ENCODE measurements at places on chromosomes 1 and 21.

GRCh38 chr21:32403201-32403777 is 9.2 kb upstream of the EVA1C start:
- DNase-seq = no peak

GRCh38 chr1:74005533-74005932 is 192.4 kb downstream of the LRRIQ3 start:
- DNase-seq = no peak

DNA sequence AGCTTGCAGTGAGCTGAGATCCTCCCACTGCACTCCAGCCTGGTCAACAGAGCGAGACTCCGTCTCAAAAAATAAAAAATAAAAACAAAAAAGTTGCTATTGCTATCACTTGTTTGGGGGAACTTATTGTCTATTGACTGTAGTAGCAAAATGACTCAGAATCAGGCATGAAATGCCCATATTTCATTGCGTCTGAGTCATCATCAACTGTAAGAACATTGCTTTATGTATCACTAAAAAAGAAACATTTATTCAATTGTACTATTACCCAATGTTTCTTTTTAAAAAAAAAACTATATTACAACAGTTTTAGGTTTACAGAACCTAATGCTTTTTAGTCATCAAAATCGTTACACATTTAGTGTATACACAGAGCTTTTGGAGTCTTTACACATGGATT is 91.0 kb upstream of the FMN2 start:
- DNase-seq = no peak

DNA sequence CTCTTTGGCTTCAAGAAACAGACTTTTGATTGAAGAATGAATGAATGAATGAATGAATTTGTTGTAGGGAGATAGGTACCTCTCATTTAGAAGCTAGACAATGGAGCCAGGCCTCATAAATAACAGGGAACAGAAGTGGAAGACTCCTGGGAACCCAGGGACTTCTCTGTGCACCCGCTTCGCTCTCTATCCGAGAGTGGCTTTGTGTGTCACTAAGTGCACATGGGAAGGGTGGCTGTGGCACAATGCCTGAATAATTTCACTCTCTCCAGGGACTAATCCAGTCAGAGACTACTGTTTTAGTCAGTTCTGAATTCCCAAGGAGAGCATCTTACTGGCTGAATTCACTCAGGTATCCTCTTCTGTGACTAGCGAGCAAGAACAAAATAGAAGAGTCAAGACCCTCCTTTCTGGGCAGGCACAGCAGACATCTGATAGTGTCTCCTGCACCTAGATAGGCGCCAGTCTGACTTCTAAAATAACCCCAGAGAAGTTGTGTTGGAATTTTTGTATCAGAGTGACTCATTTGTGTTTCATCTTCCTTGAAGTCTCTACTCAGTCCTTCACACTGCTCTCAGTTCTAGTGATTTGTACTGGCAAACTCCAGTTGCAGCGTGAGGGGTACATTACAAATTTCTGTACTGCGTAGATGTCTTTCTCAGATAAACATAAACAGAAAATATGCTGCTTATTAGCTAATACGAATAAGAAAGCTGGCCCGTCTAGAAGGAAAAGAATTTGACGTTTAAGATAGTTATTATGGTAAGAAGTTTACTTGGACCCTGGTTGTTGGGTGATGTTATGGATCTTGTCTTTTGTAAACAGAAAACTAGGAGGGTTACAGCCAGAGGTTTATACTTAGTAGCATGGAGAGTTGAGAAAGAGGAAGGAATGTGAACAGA is 34.0 kb downstream of the BACH1 start:
- no peak for DNase-seq

GRCh38 chr1:164786980-164787833 is 228.2 kb downstream of the PBX1 start:
- peak; percentile 77 for DNase-seq

DNA sequence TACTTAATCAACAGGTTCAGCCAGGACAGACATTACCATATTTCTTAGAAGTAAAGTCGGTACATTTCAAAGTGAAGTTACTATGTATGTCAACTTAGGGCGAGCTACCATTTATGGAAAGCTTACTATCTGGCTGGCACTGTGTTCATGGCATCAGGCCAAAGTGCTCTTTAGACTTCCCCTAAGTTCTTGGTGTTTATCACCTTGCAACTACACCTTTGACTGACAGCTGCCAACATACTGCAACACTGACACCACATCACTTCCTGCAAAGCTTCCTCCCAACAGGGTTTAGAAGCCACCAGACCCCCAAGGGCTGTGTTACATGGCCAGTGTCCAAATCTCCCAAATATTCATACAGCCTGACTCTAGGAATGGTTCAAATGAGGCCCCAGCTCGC is 61.0 kb downstream of the TIAM1 start:
- no peak for DNase-seq

- peak; percentile 79 for DNase-seq
Observed at GRCh38 chr1:7669559-7670311, 101.4 kb upstream of the VAMP3 start.

DNA sequence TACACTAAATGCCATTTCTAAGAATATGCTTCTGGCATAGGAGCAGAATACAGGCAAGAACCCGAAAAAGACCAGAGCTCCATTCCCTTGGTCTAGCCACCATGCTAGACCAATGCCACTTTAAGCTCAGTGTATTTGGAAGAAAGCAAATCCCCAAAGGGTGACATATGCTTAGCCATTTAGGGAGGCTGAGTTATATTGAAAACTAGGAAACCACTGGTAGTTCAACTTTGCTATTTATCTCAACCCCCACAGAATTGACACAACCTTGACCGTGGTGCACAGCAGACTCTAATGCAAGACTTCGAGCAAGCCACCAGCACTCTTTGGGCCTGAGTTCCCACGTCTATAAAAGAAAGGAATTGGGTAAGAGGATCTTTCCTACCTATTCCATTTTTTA is 167.9 kb downstream of the ADSS2 start:
- no peak for DNase-seq

DNA sequence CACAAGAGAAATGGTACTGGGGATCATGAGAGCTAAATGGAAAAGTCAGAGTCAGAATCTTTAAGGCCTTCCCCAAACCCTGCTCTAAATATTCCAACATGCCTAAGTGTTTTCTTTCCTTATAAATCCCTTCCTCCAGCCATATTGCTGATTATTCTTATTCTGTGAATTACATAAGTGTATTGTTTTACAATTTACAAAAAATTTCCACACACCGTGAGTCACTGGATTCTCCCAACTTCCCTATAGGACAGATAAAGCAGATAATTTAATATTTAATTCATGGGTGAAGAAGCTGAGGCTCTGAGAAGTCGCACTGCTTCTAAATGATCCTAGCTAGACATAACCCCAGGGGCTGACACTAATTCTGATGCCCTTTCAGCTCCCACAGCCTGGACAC is 243.3 kb upstream of the JUN start:
- no peak for DNase-seq

GRCh38 chr1:10776190-10776905 is 20.1 kb downstream of the CASZ1 start:
- DNase-seq = no peak

GRCh38 chr1:50976111-50976889 is 6.3 kb downstream of the CDKN2C start:
- no peak for DNase-seq

DNA sequence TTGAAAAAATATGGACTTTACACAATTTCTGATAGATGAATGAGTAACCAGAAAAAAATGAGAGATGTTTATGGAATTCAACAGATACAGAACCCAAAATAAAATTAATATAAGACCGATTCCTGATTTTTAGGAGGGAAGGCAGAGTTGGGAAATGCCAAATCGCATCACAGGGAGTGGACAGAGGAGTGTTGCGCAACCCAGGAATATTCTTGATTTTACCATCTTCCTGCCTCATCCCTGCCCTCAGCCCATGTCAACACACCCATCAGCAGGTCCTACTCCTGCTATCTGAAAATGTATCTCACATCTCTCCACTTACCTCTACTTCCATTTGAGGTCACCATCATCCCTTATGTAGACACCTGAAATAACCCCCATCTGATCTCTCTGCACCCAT is 221.0 kb downstream of the DSCAM start:
- DNase-seq = no peak

DNA sequence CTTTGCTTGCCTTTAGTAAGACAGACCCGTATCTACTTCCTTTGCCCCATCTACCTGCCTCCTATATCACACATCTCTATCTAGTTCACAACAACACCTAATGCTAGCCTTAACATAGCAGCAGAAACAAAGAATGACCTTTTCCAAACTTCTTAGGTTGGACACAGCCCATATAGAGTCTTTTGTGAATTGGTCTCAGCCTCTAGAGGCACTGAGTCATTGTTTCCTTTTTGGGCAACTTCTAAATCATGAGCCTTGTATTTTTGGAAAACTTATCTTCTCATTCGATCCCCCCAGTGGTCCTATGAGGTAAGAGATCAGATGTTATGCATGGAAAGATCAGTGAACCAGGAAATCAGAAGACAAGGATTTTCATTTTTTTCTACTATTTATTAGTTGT is 679.4 kb upstream of the USP24 start:
- DNase-seq = no peak

Measured in iPS DF 6.9 (cell line).